ENCODE measurements at places on chromosomes 5 and 9.

- H3K27ac ChIP-seq, result no peak overlapping the region
- H3K4me3 ChIP-seq, result peak overlapping the region; percentile 52
- peaks cover 97% of the 10 kb centered on the region for H3K27me3 ChIP-seq
- no peak for DNase-seq
- peaks cover 18% of the 10 kb centered on the region for H3K4me1 ChIP-seq
- no peaks in the 10 kb centered on the region for H3K36me3 ChIP-seq
Observed at GRCh38 chr5:181052672-181053487, 12.8 kb downstream of the BTNL9 start.

DNA sequence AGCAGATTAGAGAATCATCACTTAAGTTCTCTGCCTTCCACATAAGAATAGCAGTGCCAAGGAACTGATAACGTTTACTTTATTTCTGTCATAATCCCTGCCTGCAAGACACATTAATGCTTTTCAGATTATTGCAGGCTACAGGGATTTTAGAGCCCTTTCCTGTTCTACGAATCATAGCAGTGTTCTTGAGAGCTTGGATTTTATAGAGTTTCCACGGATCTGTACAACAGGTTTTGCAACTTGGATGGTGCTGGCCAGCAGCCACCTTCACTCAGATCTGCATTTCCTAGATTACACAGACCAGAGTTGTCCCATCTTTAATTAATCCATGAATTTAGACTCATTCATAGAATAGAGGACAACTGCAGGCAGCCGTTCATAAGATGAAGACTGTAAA, 38.1 kb downstream of the SLC12A2 start:
- no peak for DNase-seq
- H3K36me3 ChIP-seq, result peaks cover 20% of the 10 kb centered on the region

DNA sequence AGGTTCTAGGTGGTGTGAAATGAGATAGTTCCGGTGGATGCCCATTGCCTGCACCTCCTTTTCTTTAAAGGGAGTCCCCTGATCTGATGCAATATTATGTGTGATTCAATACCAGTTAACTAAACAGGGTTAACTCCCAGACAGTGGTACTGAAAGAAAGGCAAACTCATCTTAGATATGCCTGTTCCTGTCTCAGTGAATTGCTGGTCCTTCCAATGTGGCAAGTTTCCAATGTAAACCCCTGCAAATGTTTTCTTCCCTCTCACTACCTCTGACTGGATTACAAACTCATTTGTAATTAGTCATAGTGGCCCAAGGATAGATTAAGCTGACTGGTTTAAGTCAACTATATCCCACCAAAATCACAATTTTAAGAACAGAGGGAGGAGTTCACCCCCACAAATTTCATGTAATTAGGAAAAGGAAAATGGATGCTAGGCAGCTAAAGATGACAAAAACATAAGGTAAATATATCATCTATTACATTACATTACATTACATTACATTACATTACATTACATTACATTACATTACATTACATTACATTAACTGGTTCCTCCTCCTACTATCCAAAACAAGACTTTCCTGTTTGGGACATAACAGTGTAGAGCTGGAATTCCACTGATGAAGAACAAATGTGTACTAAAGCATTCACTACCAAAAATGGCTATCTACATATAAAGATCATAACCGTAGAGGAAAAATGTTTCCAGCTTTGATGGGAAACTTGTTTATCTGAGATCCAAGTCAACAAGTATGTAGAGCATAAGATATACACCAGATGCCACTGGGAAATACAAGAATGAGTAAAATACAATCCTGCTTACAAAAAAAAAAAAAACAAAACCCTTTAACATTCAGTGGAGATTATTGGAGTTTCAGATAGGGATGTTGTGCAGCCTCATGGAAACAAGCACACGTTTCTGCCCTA, 121.5 kb upstream of the SNX2 start:
- H3K27me3 ChIP-seq, result no peaks in the 10 kb centered on the region
- H3K27ac ChIP-seq, result no peak overlapping the region
- DNase-seq, result no peak
- H3K36me3 ChIP-seq, result no peaks in the 10 kb centered on the region

GRCh38 chr9:5767968-5768932, 64.7 kb downstream of the ERMP1 start:
- no peak for DNase-seq
- H3K27ac ChIP-seq, result no peak overlapping the region
- peaks cover 47% of the 10 kb centered on the region for H3K36me3 ChIP-seq
- H3K27me3 ChIP-seq, result no peaks in the 10 kb centered on the region
- H3K4me3 ChIP-seq, result no peak overlapping the region

GRCh38 chr5:36444582-36445418, 143.1 kb upstream of the RANBP3L start:
- DNase-seq, result no peak
- H3K4me1 ChIP-seq, result peaks cover 24% of the 10 kb centered on the region
- H3K36me3 ChIP-seq, result no peaks in the 10 kb centered on the region

GRCh38 chr5:147512659-147513379, 3.0 kb upstream of the DPYSL3 start:
- peaks cover 3% of the 10 kb centered on the region for H3K4me1 ChIP-seq
- DNase-seq, result no peak
- H3K4me3 ChIP-seq, result no peak overlapping the region

DNA sequence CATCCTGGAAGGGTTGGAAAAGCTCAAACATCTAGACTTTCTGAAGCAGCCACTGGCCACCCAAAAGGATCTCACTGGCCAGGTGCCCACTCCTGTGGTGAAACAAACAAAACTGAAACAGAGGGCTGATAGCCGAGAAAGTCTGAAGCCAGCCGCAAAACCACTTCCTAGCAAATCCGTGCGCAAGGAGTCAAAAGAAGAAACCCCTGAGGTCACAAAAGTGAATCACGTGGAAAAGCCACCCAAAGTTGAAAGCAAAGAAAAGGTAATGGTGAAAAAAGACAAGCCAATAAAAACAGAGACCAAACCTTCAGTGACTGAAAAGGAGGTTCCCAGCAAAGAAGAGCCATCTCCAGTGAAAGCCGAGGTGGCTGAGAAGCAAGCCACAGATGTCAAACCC, 87.6 kb downstream of the MAP1B start:
- no peak for DNase-seq
- no peak overlapping the region for H3K27ac ChIP-seq

GRCh38 chr5:54795777-54796176, 189.6 kb downstream of the ESM1 start:
- H3K27ac ChIP-seq, result no peak overlapping the region
- H3K27me3 ChIP-seq, result no peaks in the 10 kb centered on the region
- no peaks in the 10 kb centered on the region for H3K36me3 ChIP-seq
- no peak for DNase-seq

- H3K36me3 ChIP-seq, result no peaks in the 10 kb centered on the region
- no peaks in the 10 kb centered on the region for H3K4me1 ChIP-seq
- H3K27me3 ChIP-seq, result no peaks in the 10 kb centered on the region
- no peak overlapping the region for H3K4me3 ChIP-seq
- H3K27ac ChIP-seq, result no peak overlapping the region
- DNase-seq, result no peak
Observed at GRCh38 chr5:132023258-132024116, 12.0 kb upstream of the ACSL6 start.

- no peaks in the 10 kb centered on the region for H3K36me3 ChIP-seq
- DNase-seq, result no peak
- H3K4me3 ChIP-seq, result no peak overlapping the region
- no peaks in the 10 kb centered on the region for H3K27me3 ChIP-seq
- no peak overlapping the region for H3K27ac ChIP-seq
Observed at GRCh38 chr5:43859309-43859708, 256.3 kb downstream of the NNT start.

DNA sequence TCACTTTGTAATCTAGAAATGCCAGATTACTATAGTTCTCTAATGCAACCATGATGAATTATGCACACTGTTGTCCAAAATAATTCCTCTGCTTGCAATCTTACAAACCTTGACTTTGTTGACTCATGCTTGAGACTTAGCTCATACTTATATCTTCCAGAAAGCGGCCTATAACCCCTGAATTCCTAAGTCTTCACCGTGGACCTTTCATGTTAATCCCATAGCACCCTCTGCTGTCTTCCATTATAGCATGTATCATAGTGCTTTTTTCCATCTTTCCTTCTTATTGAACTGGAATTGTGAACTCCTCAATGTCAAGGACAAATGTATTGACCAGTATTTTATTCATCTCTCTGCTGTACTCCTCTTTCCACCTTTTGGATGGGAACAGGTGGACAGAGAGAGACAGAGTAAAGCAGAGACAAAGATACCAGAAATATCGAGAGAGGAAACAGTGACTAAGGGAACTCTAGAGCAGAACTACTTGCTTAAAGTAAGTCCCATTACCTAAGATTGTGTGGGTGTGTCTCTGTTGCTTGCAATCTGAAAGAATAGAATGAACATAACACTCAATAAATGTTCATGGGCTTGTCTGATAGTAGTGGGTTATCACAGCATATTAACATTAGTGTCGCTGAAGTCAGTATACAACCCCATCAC, 110.0 kb downstream of the LURAP1L start:
- DNase-seq, result no peak
- no peak overlapping the region for H3K27ac ChIP-seq
- no peaks in the 10 kb centered on the region for H3K36me3 ChIP-seq

- no peaks in the 10 kb centered on the region for H3K27me3 ChIP-seq
- H3K4me3 ChIP-seq, result no peak overlapping the region
- peaks cover 7% of the 10 kb centered on the region for H3K4me1 ChIP-seq
- no peaks in the 10 kb centered on the region for H3K36me3 ChIP-seq
- no peak for DNase-seq
Observed at GRCh38 chr9:115525111-115526058, 407.4 kb upstream of the TNC start.

- H3K27me3 ChIP-seq, result no peaks in the 10 kb centered on the region
- no peak for DNase-seq
- no peak overlapping the region for H3K27ac ChIP-seq
- H3K4me1 ChIP-seq, result no peaks in the 10 kb centered on the region
Observed at GRCh38 chr9:124908098-124908497, 32.8 kb downstream of the GOLGA1 start.

- no peaks in the 10 kb centered on the region for H3K36me3 ChIP-seq
- no peak overlapping the region for H3K4me3 ChIP-seq
- H3K4me1 ChIP-seq, result no peaks in the 10 kb centered on the region
- no peak overlapping the region for H3K27ac ChIP-seq
- DNase-seq, result no peak
- H3K27me3 ChIP-seq, result no peaks in the 10 kb centered on the region
Observed at GRCh38 chr5:92002721-92003274, 619.7 kb upstream of the ARRDC3 start.

- no peaks in the 10 kb centered on the region for H3K36me3 ChIP-seq
- H3K4me1 ChIP-seq, result no peaks in the 10 kb centered on the region
- no peaks in the 10 kb centered on the region for H3K27me3 ChIP-seq
- no peak overlapping the region for H3K27ac ChIP-seq
- DNase-seq, result no peak
Observed at GRCh38 chr5:149309354-149309753, 35.9 kb upstream of the GRPEL2 start.

DNA sequence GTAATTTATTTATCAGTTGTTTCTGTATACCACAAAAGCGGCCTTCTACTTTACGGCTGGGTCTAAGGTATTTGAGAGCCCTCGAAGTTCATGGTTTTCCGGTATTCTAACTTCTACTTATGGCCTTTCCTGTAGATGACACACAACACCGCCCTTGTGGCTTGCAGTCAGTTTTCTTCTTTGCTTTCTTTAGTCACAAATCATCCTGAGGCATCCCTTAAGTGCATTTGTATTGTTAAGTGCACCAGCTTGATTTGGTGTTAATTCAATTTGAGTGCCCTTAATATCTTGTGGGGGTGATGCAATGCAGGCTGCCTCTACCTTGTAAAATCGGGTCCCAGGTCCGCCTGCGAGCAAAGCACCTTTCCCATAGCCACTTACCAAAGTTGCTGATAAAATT, 511.9 kb downstream of the CCDC171 start:
- no peak for DNase-seq
- no peak overlapping the region for H3K27ac ChIP-seq
- H3K4me3 ChIP-seq, result no peak overlapping the region

DNA sequence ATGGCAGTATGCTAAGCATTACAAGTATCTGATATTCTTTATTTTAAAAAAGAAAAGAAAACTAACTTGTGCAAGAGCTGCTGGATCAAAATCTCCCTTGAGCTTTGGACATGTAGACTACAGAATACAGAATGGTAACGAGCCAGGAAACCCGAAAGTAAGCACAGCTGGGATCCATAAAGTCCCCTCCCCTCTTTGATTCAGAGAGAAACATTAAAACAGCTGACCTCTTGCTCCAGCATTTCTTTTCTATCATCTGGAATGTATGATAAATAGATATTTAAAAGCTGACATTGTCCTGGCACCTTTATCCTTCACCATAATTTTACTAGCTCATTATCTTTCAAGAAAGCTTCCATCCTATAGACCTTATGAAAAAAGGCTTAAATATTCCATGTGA, 28.2 kb upstream of the LPAR1 start:
- no peaks in the 10 kb centered on the region for H3K4me1 ChIP-seq
- peak overlapping the region; percentile 73 for H3K27ac ChIP-seq
- H3K4me3 ChIP-seq, result no peak overlapping the region
- peaks cover 4% of the 10 kb centered on the region for H3K27me3 ChIP-seq

DNA sequence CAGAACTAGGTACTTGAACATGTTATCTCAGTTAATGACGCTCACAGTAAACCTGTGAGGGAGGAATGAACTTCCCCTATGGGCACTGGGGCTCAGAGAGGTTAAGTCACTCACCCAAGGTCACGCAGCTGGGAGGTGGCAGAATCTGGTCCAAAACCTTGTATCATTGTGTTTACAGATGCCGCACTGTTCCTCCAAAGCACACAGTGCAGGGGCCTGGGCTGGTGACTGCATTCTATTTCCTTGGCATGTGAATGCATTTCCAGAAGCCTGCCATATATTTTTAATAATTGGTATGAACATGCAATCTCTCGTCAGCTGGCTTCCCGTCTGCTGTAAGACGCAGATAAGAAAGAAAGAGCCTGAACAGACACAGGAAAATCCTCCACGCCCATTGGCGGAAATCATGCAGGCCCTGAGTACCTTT, 77.0 kb upstream of the TBC1D2 start:
- H3K4me1 ChIP-seq, result no peaks in the 10 kb centered on the region
- H3K4me3 ChIP-seq, result no peak overlapping the region
- no peak overlapping the region for H3K27ac ChIP-seq
- DNase-seq, result no peak
- H3K36me3 ChIP-seq, result no peaks in the 10 kb centered on the region

GRCh38 chr9:127098916-127099553, 23.4 kb downstream of the ANGPTL2 start:
- H3K27ac ChIP-seq, result no peak overlapping the region
- no peaks in the 10 kb centered on the region for H3K36me3 ChIP-seq
- DNase-seq, result no peak
- peaks cover 14% of the 10 kb centered on the region for H3K4me1 ChIP-seq

DNA sequence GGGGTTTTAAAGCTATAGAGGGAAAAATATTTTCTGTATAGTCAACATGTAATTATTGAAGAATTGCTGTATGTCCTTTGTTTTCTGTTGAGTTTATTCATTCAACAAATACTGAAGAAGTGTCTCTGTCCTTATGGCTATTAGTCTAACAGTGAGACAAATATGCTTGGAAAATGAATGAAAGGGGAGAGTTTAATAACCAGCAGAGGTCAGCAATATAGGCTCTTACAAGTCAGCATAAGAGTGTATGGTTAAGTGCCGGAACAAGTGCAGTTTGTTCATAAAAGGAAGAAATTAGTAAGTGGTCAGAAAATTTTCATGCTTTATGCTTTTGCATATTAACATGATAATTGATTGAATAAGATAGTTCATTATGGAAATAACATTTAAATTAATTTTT, 3.6 kb downstream of the SCAMP1 start:
- no peak for DNase-seq
- no peaks in the 10 kb centered on the region for H3K27me3 ChIP-seq
- H3K27ac ChIP-seq, result no peak overlapping the region
- H3K4me3 ChIP-seq, result no peak overlapping the region

Measured in esophagus squamous epithelium (tissue), 5 donors.